ENCODE measurements at places on chromosomes 12 and 14.

- no peak for DNase-seq
Observed at GRCh38 chr14:22131749-22132476, 457.1 kb downstream of the DAD1 start.

GRCh38 chr12:79486154-79486553 lies 204.6 kb downstream of the PAWR start:
- DNase-seq: no peak

DNA sequence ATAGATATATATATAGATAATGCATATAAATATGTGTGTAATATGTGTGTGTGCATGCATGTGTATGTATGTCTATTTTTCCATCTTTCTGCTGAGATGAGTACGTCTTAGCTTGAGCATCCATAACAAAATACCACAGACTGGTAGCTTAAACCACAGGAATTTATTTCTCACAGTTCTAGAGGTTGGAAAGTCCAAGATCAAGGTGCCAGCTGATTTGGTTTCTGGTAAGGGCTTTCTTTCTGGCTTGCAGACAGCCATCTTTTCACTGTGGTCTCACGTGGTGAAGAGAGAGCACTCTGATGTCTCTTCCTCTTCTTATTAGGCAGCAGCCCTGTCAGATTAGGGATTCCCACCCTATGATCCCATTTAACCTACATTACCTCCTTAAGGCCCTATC lies 47.3 kb downstream of the ACSM4 start:
- DNase-seq: no peak

DNA sequence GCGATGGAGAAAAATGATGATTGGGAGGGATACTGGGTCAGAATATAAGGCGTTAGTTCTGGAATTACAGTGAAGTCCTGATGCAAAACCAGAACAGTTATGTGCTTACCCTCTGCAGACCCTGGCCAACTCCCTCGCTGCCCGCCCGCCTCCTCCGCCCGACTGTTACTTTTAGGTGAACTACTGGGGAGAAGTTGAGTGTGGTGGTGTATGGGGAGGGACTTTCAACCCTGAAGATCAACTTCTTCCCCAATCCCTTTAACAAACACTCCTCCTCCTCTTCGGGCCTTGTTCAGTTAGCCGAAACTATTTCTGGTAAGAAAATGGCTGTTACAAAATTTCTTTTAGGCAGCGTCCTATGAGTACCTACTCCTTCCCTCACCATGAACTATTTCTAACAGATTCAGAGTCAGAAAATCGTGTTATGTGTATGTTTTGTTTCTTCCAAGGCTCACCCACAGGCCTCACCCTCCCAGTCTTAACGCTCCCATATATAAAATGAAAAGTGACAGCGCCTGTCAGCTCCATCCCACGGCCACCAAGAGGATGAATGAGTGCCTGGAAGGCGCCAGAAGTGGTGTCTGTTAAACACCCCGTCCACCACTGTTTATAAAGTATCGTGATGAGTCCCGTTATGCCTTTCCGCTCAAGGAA lies 1.3 kb downstream of the FBXO33 start:
- no peak for DNase-seq

DNA sequence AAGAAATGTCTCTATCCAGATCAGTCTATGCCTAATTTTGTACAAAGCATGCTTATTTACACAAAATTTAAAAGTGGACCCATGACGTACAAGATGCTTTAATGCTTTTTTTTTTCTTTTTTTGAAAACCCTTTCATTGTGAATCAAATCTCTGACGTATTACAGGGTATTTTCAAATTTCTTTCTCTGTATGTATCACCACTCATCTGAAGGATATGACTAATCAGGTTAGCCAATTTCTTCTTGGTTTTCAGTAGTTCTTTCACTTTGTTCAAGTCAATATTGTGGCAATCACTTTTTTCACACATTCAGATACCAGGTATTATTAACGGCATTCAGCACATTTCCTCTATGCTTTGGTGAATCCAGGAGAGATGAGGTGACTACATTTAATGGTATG lies 685.3 kb downstream of the TRHDE start:
- no peak for DNase-seq

DNA sequence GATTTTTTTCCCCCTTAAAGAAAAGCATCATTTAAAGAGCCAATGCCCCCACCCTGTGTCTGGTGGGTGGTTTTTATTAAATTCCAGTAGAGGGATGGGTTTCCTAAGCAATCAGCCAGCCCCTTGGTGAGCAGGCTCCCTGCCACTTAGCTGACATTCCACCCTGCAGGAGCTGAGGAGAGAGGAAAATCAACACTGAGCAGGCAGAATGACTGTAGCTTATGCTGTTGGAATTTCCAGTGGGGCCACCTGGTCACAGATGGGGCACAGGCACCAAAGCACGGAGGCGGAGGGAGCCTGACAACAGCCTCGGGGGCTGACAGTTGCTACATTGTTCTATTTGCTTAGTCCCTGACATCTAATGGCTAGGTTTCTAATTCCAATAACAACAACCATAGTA lies 127.7 kb downstream of the TMEM30B start:
- DNase-seq: peak; percentile 83

GRCh38 chr12:121223292-121224285 lies 13.7 kb downstream of the P2RX4 start:
- DNase-seq: no peak

- peak; percentile 2 for DNase-seq
Observed at GRCh38 chr12:98449584-98449983, 65.8 kb upstream of the TMPO start.

DNA sequence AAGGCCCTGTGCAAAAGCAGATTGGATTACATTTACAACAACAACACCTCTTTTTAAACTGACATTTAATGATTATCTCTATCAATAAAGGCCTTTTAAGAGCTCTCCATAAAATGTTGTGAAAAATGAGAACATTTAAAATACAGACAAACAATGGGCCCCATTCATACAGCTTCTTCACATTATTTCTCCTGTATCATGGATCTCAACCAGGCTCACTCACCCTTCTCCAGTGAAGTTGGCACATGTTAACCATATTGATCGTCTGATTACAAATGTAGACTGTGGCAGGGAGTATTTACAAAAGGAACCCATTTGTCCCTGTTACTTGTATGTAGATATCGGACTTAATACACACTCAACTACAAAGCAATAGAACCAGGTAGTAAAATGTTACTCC lies 220.2 kb upstream of the BTG1 start:
- no peak for DNase-seq

- peak; percentile 25 for DNase-seq
Observed at GRCh38 chr12:21416511-21417121, 20.8 kb upstream of the PYROXD1 start.

DNA sequence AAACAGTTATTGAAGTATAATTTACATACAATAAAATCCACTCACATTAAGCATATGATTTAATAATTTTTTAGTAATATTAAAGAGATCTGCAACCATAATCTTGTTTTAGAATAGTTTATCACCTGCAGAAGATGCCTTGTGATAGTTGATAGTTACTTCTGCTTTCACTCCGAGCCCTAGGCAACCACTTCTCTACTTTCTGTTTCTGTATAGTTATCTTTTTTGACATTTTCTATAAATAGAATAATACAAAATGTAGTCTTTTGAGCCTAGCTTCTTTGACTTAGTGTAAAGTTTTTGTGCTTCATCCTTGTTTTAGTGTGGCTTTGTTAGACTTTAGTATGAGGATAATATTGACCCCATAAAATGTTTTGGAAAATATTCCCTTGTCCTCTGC lies 111.0 kb downstream of the MNAT1 start:
- no peak for DNase-seq

GRCh38 chr12:121107681-121108080 lies 25.0 kb upstream of the P2RX7 start:
- no peak for DNase-seq

GRCh38 chr12:124715121-124715990 lies 147.9 kb upstream of the NCOR2 start:
- DNase-seq: no peak

DNA sequence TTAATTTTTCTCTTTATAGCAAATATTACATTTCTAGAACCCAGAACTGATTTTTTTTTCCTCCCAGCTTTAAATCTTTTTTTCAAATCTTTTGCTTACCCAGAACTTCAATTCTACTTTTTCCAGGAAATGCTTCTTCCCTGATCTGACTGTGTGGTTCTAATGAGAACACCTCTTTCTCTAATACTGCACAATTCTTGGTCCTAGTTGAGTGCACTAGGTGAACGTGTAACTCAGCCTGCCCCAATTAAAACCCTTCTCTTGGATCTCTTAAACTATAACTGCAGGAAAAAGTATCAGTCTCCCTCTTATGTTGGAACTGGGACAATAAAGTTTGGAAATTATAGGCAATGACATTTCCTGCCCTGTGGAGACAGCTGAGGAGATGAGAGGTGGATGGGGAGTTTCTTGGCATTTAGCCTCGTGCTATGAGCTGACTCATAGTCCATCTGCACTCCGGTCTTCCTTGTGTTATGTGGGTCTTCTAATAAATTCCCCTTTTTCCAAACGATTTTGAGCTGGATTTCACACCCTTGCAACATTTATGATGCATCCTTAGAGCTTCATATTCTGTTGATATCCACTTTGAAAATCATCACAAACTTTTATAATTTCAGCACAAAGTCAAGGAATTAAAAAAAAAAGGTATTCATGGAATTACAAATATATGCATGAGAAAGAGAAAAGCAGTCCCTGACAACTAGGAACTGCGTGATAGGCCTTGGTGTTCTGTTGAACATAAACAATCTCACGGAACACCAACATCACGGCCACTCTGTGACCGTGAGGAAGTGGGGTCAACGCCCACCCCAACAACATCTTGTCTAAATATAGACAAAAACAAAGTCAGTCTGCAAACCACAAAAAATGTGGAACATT lies 52.4 kb downstream of the BRMS1L start:
- no peak for DNase-seq

DNA sequence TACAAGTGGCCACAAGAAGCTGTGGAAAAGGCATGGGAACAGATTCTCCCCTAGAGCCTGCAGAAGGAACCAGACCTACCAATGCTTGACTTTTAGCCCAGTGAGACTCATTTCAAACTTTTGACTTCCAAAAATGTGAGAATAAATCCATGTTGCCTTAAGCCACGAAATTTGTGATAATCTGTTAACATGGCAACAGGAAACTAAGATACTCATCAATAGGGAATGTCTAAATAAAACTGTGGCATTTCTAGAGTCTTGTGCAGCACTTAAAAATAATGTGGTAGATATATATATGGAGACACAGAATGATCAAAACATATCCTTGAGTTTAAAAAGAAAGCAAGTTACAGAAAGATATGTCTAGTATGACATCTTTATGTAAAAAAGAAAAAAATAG lies 12.0 kb downstream of the HECTD4 start:
- DNase-seq: no peak

GRCh38 chr12:47705566-47706425 lies at the start of gene RPAP3:
RPAP3 (minus strand) TSS chr12:47706030; CDS start chr12:47702840, 3,190 bp downstream.
- peak; percentile 95 for DNase-seq

GRCh38 chr12:65595016-65595560 lies 229.2 kb upstream of the HMGA2 start:
- no peak for DNase-seq

DNA sequence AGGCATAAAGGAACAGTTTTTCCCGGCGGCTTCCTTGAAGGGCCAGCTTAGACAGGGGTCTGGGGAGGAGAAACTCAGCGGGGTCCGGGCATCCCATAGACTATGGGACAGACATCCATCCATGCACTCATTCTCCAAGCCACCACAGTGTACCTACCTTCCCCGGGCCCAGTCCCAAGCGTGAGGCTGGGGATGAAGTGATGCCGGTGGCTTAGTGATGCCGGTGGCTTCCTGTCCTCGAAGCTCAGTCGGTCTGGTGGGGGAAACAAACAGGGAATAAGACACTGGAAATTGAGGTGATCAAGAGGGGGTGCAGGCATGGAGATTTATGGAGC lies 421 bp downstream of the RTL1 start:
- no peak for DNase-seq

DNA sequence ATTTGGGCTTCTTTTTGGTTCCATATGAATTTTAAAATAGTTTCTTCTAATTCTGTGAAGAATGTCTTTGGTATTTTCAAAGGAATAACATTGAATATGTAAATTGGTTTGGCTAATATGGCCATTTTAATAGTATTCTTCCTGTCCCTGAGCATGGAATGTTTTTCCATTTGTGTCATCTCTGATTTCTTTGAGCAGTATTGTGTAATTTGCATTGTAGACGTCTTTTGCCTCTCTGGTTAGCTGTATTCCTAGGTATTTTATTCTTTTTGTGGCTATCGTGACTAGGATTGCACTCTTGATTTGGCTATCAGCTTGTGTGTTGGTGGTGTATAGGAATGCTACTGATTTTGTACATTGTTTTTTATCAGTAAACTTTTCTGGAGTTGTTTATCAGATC lies 601.9 kb downstream of the SNAPC1 start:
- no peak for DNase-seq

DNA sequence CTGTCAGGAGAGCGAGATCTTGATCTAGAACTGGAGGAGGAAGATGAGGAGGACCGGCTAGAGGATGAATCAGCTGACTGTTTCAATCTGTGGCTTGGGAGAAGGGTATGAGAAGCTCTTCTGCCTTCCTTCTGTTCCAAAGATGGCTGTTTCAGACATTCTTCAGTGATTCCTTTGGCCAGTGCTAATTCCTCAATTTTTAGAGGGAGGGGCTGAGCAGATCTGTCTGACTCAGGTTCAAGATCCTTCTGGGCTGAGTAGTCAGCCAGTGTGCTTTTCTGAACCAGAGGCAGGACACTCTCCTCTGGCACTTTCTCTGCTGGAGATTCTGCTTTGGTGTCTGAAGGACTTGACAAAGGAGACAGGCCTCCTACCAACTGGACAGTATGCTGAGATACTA lies 15.2 kb downstream of the ACIN1 start:
- no peak for DNase-seq

GRCh38 chr14:37550511-37550910 lies 44.5 kb downstream of the FOXA1 start:
- no peak for DNase-seq

DNA sequence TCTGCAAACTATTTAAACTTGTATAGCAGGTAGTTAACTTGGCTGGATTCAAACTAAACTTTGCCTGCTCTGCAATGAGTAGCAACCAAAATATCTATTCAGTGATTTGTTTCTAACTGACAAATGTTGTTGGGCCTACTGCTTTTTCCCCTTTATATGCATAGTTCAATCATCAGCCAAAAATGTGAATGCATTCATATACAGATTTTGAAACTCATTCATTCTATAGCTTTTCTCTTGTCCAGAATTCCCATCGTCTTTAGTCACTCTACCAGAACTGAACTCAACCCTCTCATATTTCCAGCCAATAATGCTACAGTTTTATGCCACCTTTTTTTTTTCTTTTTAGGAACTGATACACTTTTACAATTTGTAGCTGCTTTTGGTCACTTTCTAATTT lies 599.8 kb downstream of the RPL10L start:
- no peak for DNase-seq

DNA sequence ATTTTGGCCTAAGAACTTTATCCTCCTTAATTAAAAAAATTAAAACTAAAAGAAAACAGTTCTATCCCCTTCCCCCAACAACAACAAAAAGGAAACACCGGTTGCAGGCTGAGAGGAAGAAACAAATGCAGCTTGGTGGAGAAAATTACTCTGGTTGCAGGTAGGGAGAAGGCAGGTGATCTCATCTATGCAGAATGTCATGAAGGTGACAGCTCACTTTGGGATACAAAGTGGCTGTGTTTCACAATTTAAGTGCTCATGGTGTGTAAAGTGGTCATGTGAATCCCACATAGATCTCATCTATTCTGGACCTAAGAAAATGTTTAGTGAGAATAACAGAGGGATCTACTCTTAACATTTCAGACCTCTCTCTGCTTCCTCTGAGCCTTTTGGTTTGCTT lies 219.7 kb upstream of the PKP2 start:
- DNase-seq: no peak
